ENCODE measurements at places on chromosomes 12 and 14. TPM values are rescaled to one million over a fixed set of nuclear protein-coding genes. Genes with fewer than 3 reads are reported as not detected.

GRCh38 chr14:74979029-74979428 lies 23.6 kb upstream of the PGF start:
- H3K36me3 ChIP-seq = no peaks in the 10 kb centered on the region
- no peaks in the 10 kb centered on the region for H3K27me3 ChIP-seq
- no peak for DNase-seq
- H3K27ac ChIP-seq = no peak overlapping the region
- no peaks in the 10 kb centered on the region for H3K4me1 ChIP-seq
- no peak overlapping the region for H3K4me3 ChIP-seq

GRCh38 chr14:72965249-72965648 lies 39.0 kb downstream of the DCAF4 start:
- no peaks in the 10 kb centered on the region for H3K27me3 ChIP-seq
- no peaks in the 10 kb centered on the region for H3K4me1 ChIP-seq
- no peak overlapping the region for H3K4me3 ChIP-seq
- H3K36me3 ChIP-seq = peaks cover 12% of the 10 kb centered on the region

GRCh38 chr14:94051779-94052178 lies 25.6 kb downstream of the OTUB2 start:
- no peak for DNase-seq
- no peak overlapping the region for H3K4me3 ChIP-seq
- H3K4me1 ChIP-seq = no peaks in the 10 kb centered on the region
- H3K36me3 ChIP-seq = peaks cover 95% of the 10 kb centered on the region

DNA sequence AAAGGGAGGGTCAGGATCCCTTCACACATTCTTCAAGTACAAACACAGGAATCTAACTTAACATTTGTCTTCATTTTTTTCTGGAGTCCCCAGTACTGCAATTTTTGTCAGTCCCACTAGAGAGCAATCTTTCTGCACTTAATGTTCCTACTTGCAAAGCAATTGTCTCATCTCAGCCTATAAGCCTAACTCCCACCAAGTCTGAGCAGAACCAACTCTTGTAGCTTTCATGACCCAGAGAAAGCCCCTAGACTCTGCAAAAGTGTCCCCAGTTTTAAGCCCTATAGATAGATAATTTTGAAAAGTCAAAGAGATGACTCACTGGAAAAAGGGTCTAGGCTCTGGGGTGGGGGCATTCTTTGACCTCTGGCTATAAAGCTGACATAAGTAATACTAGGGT lies 1.8 kb upstream of the ZBTB39 start:
- H3K27me3 ChIP-seq = no peaks in the 10 kb centered on the region
- no peak overlapping the region for H3K27ac ChIP-seq
- peaks cover 16% of the 10 kb centered on the region for H3K4me1 ChIP-seq
- no peak for DNase-seq
- H3K36me3 ChIP-seq = peaks cover 9% of the 10 kb centered on the region
- H3K4me3 ChIP-seq = no peak overlapping the region

DNA sequence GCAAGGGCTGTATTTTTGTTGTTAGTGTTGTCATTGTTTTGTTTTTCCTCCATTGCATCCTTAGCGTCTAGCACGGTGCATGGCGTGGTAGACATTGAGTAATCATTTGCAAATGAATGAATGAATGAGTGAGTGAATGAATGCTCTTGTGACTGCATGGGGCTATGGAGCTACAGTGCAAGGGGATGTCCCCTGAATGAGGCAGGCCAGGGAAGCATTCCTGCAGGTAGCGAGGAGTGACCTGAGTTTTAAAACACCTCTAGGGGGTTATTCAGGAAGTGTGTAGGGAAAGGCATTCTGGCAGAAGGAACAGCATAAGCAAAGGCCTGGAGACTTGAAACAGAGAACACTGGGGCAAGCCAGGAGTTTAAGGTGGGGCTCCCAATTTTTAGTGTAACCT lies 16.9 kb downstream of the MYL2 start:
- no peak overlapping the region for H3K4me3 ChIP-seq
- DNase-seq = no peak
- H3K27ac ChIP-seq = no peak overlapping the region
- no peaks in the 10 kb centered on the region for H3K27me3 ChIP-seq

- H3K4me3 ChIP-seq = no peak overlapping the region
- H3K4me1 ChIP-seq = no peaks in the 10 kb centered on the region
- H3K36me3 ChIP-seq = no peaks in the 10 kb centered on the region
These were observed 31.3 kb upstream of the ULK1 start for GRCh38 chr12:131862994-131863710.

The KRT6C gene
- total RNA-seq = not detected

GRCh38 chr12:92370828-92371227 lies 225.2 kb upstream of the BTG1 start:
- no peaks in the 10 kb centered on the region for H3K4me1 ChIP-seq
- no peak for DNase-seq
- H3K36me3 ChIP-seq = no peaks in the 10 kb centered on the region
- no peaks in the 10 kb centered on the region for H3K27me3 ChIP-seq

The BICD1 gene
- 31.2 TPM for total RNA-seq

DNA sequence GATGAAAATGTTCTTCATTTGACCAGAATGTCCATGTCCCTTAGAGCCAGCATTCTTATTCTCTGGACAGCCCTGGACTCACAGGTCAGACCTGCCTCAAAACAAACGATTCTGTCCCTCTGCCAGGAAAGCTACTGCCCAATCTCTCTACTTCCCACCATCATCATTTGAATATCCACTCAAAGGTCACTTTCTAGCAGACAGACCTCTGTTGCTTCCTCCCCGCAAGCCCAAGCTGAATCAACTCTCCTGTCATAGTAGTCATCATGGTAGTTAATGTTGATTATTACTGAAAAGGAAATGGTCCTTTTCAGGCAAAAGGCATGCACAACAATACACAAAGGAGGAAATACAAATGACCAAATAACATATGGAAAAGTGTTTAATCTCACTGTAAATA lies 39.6 kb upstream of the CPM start:
- H3K27ac ChIP-seq = no peak overlapping the region
- no peak overlapping the region for H3K4me3 ChIP-seq
- no peaks in the 10 kb centered on the region for H3K36me3 ChIP-seq
- no peaks in the 10 kb centered on the region for H3K27me3 ChIP-seq

The SMIM41 gene
- not detected for total RNA-seq

- H3K27me3 ChIP-seq = no peaks in the 10 kb centered on the region
- H3K4me3 ChIP-seq = no peak overlapping the region
- no peaks in the 10 kb centered on the region for H3K36me3 ChIP-seq
- peaks cover 16% of the 10 kb centered on the region for H3K4me1 ChIP-seq
These were observed 120.9 kb downstream of the SLC38A6 start for GRCh38 chr14:61101803-61102548.

DNA sequence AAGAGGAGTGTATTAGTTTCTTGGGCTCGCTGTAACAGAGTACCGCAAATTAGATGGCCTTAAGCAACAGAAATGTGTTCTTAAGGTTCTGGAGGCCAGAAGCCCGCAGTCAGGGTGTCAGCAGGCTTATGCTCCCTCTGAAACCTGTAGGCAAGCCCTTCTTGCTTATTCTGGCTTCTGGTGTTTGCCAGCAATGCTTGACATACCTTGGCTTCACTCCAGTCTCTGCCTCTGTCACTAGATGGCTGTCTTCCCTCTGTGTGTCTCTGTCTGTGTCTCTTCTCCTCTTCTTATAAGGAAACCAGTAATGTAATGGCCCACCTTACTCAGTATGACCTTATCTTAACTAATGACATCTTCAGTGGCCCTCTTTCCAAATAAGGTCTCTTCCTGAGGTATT lies 85.1 kb downstream of the DERA start:
- H3K4me1 ChIP-seq = peaks cover 6% of the 10 kb centered on the region
- DNase-seq = peak; percentile 61
- H3K4me3 ChIP-seq = no peak overlapping the region
- no peaks in the 10 kb centered on the region for H3K27me3 ChIP-seq
- H3K36me3 ChIP-seq = no peaks in the 10 kb centered on the region

DNA sequence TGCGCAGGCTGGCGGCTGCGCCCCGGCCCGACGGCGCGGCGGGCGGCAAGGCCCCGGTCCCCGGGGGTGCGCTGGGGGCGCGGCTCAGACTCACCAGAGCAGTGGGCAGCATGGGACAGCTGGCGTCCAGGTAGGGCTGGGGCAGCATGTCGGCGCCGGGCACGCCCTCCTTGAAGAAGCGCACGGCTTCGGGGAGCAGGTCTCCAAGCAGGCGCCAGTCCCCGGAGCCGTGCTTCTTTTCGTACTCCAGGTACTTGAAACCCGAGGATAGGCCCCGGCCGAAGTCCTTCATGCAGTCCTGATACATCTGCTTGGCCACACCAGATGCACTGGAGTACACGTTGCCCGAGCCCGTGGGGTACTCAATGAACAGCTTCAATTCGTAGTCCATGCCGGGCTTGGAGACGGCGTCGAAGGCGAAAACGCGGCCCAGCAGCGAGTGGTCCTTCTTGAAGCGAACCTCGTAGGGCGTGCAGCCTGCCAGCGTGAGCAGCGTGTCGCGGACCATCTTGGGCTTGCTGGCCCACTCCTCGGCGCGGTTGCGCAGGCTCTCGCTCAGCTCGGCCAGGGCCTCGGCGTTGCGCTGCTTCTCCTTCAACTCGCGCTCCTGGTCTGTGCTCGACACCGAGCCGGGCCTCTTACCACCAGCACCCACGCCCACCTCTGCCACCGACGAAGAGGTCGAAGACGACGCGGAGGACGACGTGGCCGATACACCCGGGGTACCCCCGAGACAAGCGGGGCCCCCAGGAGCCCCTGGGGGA lies 2.2 kb downstream of the IRF2BPL start:
- peak; percentile 56 for DNase-seq
- H3K27me3 ChIP-seq = no peaks in the 10 kb centered on the region
- peak overlapping the region; percentile 100 for H3K27ac ChIP-seq
- peak overlapping the region; percentile 50 for H3K4me3 ChIP-seq
- H3K36me3 ChIP-seq = peaks cover 16% of the 10 kb centered on the region

DNA sequence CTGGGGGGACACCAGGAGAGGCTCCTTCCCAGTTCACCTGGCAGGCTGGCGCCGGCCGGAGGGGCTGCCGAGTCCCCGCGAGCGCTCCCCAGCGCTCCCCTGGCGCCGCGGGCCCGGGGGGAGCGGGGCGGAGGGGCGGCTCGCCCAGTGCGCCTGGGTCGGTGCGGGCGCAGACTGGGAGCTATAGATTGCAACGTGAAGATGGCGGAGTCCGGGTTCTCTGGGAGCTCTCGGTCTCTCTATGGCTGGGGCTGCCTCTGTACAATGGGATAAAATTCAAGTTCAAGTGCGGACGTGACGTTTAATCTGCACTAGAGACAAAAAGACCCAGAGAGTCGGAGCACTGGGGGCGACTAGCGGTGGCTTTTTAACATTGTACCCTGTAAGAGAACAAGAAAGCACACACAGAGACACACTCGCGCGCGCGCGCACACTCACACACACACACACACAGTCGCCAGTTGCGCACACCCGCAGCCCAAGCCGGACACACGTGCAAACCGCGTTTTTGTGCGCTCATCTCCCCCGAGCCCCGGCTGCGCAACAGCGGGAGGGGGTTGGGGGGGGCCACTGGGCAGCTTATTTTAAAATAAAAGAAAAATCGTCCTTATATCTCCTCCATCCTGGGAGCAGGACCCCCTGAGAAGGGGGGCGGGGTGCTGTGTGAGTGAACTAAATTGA lies at the start of gene BCL11B:
Gene BCL11B, minus strand, starts transcription at position 247 of the 681 bp plus-strand sequence. CDS start 979 bp downstream, outside the sequence.
- no peaks in the 10 kb centered on the region for H3K36me3 ChIP-seq
- H3K27me3 ChIP-seq = no peaks in the 10 kb centered on the region
- H3K4me1 ChIP-seq = peaks cover 23% of the 10 kb centered on the region

DNA sequence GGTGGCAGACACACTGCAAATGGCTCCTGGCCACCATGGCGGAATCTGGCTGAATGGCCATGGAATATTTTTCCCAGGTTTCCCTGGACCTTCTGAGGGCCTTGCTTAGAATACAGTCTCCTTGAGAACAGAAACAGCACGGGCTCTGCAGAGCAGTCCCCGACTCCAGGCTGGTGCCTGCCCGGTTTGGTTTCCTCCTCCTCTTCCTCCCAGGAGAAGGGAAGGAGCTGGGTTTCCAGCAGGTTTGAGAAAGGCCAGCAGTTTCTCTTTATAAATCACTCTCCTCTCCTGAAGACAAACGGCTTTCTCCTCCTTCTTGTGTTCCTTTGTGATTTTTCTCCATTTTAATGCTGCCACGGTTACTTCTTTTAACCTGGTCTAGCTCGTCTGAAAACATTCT lies 106.8 kb upstream of the RFLNA start:
- no peak overlapping the region for H3K27ac ChIP-seq
- no peaks in the 10 kb centered on the region for H3K27me3 ChIP-seq
- H3K4me1 ChIP-seq = peaks cover 27% of the 10 kb centered on the region
- no peak overlapping the region for H3K4me3 ChIP-seq
- H3K36me3 ChIP-seq = no peaks in the 10 kb centered on the region
- no peak for DNase-seq

DNA sequence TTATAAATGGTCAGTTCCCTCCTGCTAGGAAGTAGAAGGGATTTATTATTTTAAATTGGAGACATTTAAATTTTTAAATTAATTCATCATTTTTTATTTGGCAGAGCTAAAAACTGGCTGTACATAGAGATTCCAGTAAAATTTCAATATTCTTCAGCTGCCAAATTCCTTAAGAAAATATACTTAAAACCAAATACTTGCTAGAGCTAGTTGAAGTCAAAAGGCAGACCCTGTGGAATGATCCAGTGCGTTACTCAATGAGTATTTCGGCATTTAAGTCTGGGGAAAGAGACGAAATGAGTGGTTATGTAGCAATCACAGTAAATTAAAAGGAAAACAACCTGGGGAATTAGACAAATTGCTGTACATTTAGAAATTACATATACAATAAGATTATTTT lies 1104.7 kb downstream of the SLC6A15 start:
- no peak overlapping the region for H3K27ac ChIP-seq
- no peaks in the 10 kb centered on the region for H3K4me1 ChIP-seq
- H3K27me3 ChIP-seq = no peaks in the 10 kb centered on the region
- no peak overlapping the region for H3K4me3 ChIP-seq
- H3K36me3 ChIP-seq = no peaks in the 10 kb centered on the region

GRCh38 chr14:85366226-85366625 lies 163.7 kb upstream of the FLRT2 start:
- no peaks in the 10 kb centered on the region for H3K4me1 ChIP-seq
- DNase-seq = no peak
- no peaks in the 10 kb centered on the region for H3K36me3 ChIP-seq
- no peaks in the 10 kb centered on the region for H3K27me3 ChIP-seq
- H3K27ac ChIP-seq = no peak overlapping the region

The CCDC184 gene
- total RNA-seq = 0.54 TPM

The ART4 gene
- 13.6 TPM for total RNA-seq

GRCh38 chr12:252636-253035 lies 10.0 kb downstream of the SLC6A13 start:
- no peaks in the 10 kb centered on the region for H3K4me1 ChIP-seq
- H3K27ac ChIP-seq = no peak overlapping the region
- DNase-seq = peak; percentile 31
- no peak overlapping the region for H3K4me3 ChIP-seq

DNA sequence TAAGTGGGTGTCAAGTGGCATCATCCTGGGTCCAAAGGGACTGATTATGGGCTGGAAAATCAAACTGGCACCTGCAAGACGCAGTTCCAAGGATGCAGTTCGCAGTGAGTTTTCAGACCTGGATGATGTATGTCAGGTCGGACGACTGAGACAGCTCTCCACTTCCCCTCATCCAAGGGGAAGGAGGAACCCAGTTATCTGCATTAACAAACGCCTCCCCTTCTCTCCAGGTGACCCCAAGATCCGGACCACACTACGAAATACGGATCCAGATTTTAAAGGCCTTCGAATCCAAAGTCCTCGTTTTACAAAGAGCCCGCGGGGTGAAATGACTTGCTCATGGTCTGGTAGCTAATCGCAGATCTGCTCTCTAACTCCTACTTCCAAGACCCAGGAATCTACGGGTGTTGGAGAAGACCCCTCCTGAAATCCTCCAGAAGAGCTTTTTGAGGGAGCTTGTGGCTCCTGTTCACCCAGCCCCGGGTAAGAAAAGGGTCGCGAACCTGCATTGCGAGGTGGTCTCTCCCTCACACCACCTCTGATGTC lies 460 bp upstream of the SYNE2 start:
- peak; percentile 42 for DNase-seq
- H3K36me3 ChIP-seq = no peaks in the 10 kb centered on the region
- H3K4me1 ChIP-seq = peaks cover 22% of the 10 kb centered on the region
- no peaks in the 10 kb centered on the region for H3K27me3 ChIP-seq
- H3K27ac ChIP-seq = peak overlapping the region; percentile 99

The COX8C gene
- not detected for total RNA-seq
